ENCODE measurements at places on chromosomes 16 and 17. TPM values are rescaled to one million over a fixed set of nuclear protein-coding genes. Genes with fewer than 3 reads are reported as not detected.

Gene PRAC2
- 0.98 TPM for polyA plus RNA-seq

Gene HBA2
- 0.17 TPM for polyA plus RNA-seq

Gene TEDC2
- 2.2 TPM for polyA plus RNA-seq

Gene G6PC1
- polyA plus RNA-seq, result not detected

Gene GDPD1
- 0.86 TPM for polyA plus RNA-seq

Gene TERB1
- polyA plus RNA-seq, result 0.07 TPM

Gene HOXB7
- not detected for polyA plus RNA-seq

Gene IGFALS
- not detected for polyA plus RNA-seq

Gene CA4
- not detected for polyA plus RNA-seq

Gene EIF3CL
- polyA plus RNA-seq, result 287 TPM

Gene CES3
- 0.07 TPM for polyA plus RNA-seq

Gene ZNF750
- not detected for polyA plus RNA-seq

Gene MMP28
- 0.15 TPM for polyA plus RNA-seq

Gene TMED6
- 0.13 TPM for polyA plus RNA-seq
